Progenitor cell of endocrine pancreas (in vitro differentiated cells): ENCODE measurements at places on chromosomes 5 and 9.

DNA sequence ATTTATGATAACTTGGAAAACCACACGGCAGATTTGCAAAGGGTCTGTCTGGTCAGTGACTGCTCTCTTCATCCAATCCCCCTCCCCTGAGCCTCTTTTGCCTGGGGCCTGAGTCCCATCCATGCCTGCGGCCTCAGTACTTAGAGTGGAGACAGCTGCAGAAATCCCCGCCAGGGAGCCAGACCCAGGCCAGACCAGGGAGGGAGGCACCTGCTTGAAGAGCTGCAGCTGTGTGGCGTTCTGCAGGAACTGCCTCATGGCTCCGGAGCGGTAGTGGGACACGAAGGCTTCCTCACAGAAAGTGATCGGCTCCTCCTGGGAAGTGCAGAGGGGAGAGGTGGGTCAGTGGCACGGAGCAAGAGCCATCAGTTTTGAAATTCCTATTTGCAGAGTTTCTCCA, 101.6 kb downstream of the CRB2 start:
- DNase-seq: no peak

GRCh38 chr5:39891376-39891775, 466.6 kb upstream of the DAB2 start:
- DNase-seq: no peak

DNA sequence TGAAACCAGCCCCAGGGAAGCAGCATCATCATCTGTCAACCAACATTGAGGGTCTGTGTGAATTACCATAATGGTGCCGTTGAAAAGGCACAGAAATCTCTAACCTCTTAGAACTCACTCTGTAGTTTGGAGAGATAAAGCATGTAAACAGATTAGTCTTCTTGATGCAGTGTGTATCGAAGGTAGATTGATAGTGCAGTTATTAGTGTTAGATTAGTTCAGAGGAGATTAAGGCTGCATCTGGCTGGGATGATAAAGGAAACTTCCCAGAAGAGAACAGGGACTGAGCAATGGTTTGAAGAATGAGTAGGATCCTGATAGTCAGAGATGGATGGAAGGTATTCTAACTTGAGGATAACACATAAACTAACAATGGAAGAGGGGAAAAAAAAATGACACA, 651.5 kb downstream of the TLE1 start:
- DNase-seq: no peak

GRCh38 chr5:174195517-174195916, 150.0 kb downstream of the NSG2 start:
- no peak for DNase-seq

DNA sequence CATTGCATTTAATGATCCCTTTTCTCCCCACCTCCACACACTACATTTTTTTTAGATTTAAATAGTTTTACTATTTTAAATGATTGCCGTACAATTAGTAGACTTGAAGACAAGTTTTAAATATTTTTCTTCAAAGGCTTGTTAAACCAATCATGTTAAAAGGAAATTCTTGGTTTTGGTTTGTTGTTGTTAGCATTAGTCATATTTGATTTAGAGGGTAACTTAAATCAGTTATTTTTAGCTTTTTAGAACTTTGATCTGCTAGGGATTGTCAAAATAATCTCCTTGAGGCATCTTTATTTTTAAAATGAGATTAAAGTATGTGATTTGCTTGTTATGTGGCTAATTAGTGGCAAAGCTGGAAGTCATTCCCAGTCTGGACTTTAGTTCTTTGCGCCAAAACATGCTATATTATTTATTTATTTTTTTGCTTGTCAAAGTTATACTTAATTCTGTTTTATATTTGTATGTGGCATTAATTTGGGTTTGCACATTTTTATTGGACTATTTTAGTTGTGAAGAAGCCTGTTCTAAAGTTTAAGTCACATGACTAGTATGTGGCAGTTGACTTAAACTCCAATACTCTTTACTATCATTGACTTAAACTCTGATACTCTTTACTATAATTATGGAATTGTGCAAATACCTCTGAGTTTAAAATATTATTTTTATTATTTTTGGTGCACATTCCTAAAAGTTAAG, 14.7 kb downstream of the ITGA1 start:
- no peak for DNase-seq
